ENCODE measurements at places on chromosomes 2 and 18. TPM values are rescaled to one million over a fixed set of nuclear protein-coding genes. Genes with fewer than 3 reads are reported as not detected.

Gene TMEM37
- total RNA-seq, result not detected

Gene FAM136A
- 115 TPM for total RNA-seq

Gene FRZB
- total RNA-seq, result not detected

Gene SLC4A1AP
- total RNA-seq, result 25.5 TPM

Gene SETBP1
- total RNA-seq, result 3.8 TPM

Gene MRO
- total RNA-seq, result not detected

Gene CXCR1
- not detected for total RNA-seq

DNA sequence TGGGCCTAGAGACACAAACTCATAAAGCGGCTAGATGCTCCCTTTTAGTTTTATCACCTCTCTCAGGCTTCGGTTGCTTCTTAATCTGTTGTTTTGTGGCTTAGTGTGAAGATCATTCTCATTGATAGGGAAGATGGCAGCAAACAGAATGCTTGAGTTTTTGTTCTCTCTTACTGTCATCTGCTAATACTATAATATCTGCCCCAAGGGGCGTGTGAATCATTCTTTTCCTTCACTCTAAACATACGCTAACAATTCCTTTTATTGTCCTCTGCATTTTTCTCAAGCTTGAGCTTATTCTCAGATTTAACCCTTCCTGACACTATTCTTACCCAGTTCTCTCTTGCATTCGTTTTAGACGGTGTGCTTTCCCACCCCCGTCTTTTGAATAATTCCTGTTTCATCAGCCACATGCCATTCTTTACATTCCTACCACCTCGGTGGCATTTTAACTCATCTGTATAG lies 323.9 kb upstream of the NRP2 start:
- DNase-seq, result no peak

DNA sequence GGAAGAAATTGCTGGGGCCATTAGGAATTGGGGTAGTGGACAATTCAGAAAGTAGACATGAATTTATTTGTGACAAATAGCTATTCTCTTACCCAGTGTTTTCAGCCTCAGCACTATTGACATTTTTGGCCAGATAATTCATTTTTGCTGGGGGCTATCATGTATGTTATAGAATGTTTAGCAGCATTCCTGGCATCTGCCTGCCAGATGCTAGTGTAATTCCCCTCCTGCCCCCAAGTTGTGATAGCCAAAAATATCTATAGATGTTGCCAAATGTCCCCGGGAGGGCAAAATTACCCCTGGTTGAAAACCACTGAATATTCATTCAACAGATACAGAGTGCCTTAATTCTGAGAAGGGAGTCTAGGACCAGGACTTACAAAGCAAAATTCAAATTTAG lies 183.6 kb downstream of the BABAM2 start:
- DNase-seq, result no peak

DNA sequence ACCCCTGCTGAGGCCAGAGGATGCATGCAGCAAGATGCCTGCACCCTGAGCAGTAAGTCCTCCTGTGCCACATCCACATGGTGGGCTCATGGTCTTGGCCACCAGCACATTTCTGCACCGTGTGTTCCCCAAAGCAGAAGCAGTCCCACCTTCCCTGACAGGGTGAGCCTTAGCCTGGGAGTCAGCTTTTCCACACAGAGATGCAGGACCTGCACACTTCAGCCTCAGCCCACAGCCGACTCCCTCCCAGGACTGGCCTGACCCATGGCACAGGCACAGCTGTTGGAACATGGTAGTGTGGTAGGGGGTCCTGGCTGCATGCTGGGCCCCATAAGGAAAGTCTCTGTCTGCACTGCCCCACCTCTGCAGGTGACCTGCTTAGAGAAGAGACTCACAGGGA lies 5.0 kb downstream of the SNED1 start:
- no peak for DNase-seq

GRCh38 chr18:59218018-59218417 lies 1.9 kb upstream of the GRP start:
- no peak for DNase-seq

- no peak for DNase-seq
These were observed 15.0 kb upstream of the TTR start for GRCh38 chr18:31576670-31577069.

DNA sequence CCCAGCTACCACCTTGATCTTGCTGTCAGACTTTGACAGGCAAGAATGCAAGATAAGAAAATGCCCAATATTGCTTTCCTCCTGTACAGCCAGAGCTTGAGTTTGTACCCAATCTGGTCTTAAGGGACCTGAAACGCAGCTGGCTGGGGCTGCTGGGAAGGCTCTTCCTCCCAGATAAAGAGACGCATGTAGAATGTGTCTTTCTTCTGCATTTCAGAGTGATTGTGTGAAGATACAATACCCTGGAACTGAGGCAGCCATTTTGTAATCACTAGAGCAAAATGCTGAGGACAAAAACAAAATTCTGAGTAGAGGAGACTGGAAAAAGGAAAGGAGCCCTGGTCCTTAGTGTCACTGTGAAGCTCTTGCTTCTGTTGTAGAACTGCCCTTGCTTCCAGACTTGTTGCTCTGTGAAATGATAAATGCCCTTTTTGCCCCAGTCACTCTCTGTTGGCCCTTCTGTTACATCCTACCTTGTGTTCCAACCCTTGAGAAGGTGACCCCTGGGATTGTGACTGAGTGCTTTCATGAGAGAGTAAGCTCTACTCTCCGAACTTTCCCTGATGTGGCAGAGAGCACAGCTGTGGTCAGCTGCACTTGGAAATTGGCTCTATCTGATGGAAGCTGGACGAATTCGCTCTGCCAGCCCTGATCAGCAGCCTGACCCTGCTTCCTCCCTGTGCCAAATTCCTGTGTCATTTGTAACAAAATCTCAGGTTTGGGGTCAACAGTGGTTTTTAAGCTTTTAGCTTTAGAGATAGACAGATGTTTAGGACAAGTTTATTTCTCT lies 137.4 kb upstream of the RBMS1 start:
- DNase-seq, result no peak

DNA sequence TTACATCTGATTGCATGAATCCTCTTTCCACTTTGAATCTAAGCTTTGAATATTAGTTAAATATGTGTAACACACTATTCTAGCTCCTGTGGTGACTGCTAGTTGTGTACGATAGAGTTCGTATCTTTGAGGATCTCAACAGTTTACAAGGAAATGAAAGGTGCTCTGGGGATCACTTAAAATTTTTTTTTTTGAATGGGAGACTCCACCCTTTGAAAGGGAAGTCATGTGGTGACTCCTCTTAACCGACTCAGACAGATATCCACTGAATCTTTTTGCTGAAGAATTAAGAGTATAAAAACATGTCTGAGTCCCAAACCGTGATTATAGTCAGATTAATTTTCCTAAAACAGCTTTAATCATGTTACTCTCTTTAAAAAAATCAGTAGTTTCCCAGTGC lies 4.0 kb downstream of the CLIP4 start:
- DNase-seq, result no peak

DNA sequence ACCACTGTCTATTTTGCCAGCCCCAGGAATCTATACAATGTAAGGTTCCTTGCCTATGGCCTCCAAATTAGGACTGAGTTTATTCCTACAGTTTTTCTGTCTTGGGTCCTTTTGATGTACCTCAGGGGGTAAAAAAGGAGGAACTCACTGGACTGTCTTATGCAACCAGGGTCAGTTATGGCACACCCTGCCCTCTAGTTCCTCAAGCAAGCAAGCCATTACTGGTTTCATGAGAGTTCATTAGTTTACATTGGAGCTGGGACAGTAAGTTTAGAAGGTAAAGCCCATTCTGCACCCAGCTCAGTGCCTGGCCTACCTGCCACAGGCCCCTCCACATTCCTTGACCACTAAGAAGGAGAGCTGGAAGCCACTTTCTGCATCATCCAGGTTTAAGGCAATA lies 68.7 kb upstream of the WIPF1 start:
- DNase-seq, result no peak

GRCh38 chr2:65503746-65504145 lies 71.3 kb upstream of the SPRED2 start:
- DNase-seq, result no peak

GRCh38 chr2:129829588-129829987 lies 149.9 kb upstream of the RAB6C start:
- DNase-seq, result no peak

DNA sequence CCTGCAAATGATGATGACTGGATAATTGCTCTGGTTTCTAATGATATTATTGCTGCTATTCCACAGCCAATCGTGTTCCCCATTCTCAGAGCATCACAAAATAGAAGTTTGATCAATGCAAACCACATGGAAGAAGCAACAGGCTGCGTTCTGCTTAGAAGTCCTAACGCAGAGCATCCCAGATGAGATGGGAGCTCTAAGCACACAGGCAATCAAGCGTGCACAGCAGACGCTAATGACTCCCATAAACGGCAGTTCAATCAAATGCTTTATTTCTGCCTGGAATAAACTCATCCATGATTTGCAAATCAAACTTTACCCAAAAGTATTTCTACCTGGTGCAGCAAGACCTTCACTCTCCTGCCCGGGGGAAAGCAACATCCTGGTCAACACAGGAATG lies 304.2 kb downstream of the FBXO15 start:
- DNase-seq, result no peak
